Activated CD4-positive, alpha-beta T cell treated with anti-CD3 and anti-CD28 coated beads, Interleukin-2, amount 50 U/mL, for 24 hours (primary cell): ENCODE measurements at places on chromosomes 5 and 9.

DNA sequence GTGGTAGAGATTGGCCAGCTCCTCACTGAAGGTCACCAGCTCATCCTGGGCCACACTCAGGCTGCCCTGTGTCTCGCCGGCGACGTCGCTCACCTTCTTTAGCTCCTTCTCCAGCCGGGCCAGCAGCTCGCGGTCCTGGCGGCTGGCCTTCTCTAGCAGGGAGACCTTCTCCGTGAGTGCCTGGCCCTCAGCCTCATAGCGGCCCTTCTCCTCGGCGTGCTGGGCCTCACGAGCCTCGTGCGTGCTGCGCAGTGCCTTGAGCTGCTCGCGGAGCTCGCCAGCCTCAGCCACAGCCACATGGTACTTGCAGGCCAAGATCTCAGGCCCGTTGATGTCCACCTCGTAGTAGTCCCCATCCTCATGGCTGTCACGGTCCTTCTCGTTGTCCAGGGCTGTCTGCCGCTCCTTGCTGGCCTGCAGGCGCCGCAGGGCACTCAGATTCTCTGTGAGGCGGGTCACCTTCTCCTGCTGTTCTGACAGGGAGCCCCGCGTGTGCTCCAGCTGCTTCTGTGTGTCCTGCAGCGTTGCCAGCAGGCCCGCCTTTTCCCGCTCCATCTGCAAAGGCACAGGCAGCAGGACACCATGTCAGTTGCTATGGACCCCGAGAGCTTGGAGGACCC lies 45.5 kb downstream of the BICD2 start:
- DNase-seq: no peak

- DNase-seq: no peak
Measured at GRCh38 chr5:157600252-157600651, 24.7 kb upstream of the ADAM19 start.

GRCh38 chr5:50856401-50857119 lies 190.1 kb downstream of the PARP8 start:
- DNase-seq: no peak

DNA sequence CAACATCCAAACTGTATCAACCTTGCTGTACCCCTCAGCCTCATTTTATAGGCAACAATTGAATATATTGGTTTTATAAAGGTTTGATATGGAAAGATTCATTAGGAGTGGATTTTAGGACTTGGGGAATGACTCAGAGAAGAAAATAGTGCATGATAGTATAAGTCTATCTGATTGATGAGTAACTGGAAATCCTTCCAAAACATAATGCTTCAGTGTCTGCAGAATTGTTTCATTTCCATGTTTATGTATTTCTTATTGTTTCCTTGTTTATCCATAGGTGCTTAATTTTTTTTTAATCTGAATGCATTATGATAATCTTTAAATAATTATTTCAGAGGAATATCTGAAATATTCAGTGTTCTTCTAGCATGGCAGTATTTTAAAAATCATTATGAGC lies 12.6 kb downstream of the JAK2 start:
- DNase-seq: no peak

- DNase-seq: peak; percentile 65
Measured at GRCh38 chr5:177402271-177403043, 2.0 kb upstream of the PFN3 start.
